ENCODE measurements at places on chromosomes 2 and 18.

DNA sequence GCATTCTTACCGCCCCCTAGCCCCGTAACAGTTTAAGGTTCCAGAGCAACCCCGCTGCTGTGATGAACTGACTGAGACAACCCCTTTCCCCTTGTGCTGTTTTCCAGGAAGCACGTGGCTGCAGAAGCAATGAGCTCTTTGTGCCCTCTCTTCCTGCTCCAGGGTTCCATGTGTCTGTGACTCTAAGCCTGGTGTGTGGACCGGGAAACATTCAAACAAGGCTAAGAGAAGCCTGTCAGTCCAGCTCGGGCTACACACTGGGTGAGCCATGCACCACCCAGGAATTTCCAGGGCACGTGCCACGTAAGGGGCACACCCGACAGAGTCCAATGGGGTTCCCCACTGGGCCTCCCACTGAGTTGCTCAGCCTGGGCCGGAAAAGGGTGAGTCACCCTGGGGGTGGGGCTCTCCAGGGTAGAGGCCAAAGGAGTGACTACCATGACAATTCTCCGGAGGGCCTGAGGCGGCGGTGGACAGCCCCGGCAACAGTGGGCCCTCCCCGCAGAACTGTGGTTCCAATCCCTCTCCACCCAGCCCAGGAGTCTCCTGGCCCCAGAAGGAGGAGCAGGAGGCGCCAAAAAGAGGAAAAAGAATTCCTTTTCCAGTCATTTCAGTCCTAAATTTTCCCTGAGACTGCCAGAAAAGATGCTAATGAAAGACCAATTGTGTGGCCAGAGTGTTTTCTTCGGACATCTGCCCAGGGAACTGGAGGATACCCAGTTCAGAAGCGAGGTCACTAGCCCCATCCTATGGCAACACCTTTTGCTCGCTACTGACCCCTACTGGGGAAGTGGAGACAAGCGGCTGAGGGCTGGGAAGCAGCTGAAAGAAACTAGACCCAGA is 157.8 kb upstream of the SLC1A4 start:
- peak; percentile 99 for DNase-seq

DNA sequence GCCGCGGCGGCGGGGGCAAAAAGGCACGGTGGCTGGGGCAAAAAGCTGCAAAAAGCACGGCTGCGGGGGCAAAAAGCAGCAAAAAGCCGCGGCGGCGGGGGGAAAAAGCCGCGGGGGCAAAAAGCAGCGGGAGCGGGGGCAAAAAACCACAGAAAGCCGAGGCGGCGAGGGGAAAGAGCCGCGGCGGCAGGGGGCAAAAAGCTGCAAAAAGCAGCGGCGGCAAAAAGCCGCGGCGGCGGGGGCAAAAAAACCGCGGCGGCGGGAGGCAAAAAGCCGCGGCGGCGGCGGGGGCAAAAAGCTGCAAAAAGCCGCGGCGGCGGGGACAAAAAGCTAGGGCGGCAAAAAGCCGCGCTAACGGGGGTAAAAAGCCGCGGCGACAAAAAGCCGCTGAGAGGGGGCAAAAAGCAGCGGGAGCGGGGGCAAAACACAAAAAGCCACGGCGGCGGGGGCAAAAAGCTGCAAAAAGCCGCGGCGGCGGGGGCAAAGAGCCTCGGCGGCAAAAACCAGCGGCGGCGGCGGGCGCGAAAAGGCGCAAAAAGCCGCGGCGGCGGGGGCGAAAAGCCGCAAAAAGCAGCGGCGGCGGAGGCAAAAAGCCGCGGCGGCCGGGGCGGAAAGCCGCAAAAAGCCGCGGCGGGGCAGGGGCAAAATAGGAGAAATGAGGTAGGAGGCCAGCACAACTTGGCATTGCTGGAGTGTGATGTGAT is 123.4 kb downstream of the ANKRD30BL start:
- DNase-seq, result no peak

DNA sequence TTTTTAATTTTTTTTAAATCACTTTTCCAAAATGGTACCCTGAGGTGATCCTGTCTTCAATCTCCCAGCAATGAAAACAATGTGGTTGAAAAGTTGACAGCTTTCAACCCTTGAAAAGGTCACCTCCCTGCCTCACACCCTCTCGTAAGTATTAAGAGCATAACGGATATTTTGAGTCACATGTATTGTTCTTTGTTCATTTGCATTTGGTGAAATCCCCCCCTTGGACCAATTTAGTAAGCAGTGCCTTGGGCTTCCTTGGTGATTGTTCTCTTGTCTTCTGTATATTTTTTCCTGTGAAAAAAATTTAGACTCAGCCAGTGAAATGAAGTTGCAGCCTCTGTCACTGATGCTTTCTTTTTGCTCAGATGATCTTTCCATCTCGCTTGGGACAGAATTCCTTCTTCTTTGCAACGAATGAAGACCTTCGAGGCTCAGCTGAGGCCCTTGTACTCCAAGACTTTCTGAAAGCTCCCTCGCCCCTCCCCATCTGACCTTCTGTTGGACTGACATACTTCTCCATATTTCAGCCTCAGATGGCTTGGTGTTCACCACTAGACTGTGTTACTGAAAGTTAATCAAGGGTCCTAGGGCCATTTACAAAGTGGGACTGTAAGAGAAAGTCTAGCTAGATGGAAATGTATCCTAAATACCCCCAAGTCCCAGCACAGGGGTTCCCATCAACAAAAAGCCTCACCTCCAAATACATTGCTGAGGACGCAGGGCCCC is 158.4 kb downstream of the BCL2 start:
- peak; percentile 78 for DNase-seq

DNA sequence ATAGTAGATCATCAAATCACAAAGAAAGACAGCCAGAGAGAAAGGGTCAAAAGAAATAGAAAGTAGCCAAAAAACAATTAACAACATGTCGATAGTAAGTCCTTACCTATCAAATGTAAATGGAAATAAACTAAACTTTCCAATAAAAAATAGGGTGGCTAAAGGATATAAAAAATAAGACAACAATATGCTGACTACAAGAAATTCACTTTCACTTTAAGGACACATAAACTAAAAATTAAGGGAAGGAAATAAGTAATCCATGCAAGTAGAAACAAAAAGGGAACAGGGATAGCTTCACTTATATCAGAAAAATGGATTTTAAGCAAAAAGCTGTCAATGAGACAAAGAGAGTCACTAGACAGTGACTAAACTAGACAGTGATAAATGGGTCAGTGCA is 903.9 kb upstream of the ZEB2 start:
- DNase-seq, result no peak

DNA sequence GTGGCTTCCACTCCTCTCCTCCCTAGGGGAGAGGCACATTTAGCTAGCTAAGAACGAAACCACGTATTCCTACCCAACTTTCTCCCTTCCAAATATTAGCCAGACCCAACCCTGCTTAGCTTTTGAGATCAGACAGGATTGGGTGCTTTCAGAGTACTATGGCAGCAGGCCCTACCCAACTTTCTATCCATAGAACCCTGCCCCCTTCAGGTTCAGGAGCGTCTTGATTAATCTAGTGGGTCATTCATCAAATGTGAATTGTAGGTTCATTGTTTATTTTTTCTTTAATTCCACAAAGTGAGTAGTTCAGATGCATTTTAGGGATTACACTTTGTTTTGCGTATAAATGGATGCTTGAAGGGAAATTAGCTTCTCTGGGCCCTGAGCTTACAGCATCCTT is 188.3 kb downstream of the MIB1 start:
- DNase-seq, result no peak

Data from foreskin melanocyte (primary cell).